ENCODE measurements at places on chromosomes 16 and 17.

GRCh38 chr17:32903774-32904673 lies 23.9 kb upstream of the TMEM98 start:
- DNase-seq: no peak

DNA sequence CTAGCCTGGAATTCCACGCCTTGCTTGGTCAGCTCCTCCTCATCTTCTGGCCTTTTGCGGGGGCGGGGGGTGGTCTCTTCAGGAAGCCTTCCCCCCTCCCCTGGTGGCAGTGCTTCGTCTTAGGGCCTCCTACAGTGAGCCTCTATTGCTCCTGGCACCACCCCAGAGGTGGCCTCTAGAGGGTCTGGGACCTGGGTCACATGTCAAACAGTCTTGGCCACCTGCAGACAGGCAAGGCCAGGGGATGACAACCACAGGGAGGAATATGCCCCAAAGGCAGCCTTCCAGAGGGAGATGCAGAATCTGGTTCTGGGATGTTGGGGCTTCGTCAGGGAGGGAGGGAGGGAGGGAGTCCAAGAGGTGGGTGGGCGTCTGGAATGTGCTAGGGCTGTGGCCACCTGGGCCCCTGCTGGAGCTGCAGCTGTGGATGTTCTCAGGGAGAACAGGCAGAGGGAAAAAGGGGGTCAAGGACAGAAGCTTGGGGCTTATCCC lies 50.6 kb downstream of the SMPD3 start:
- DNase-seq: no peak

DNA sequence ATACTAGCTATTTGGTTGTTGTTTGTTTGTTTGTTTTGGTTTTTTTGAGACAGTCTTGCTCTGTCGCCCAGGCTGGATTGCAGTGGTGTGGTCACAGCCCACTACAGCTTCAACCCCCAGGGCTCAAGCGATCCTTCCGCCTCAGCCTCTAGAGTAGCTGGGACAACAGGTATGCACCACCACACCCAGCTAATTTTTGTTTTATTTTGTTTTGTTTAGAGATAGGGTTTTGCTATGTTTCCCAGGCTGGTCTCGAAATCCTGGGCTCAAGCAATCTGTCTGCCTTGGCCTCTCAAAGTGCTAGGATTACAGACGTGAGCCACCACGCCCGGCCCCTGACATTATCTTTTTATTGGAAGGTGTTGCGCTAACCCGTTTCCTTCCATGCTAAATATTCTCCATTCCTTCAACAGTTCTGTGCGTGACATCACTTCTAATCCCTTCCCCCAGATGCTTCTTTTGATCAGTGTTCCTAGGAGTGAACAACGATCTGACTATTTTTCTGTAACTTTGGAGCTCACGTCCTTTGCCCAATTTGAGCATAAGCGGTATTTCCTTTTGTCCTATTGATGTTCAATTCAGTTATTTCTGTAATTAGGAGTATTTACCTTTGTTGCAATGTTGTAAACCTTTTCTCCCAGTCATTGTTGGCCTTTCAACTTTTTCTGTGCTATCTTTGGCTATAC lies 30.2 kb upstream of the EMP2 start:
- no peak for DNase-seq

- DNase-seq: no peak
Observed at GRCh38 chr17:8856869-8857575, 10.5 kb downstream of the PIK3R6 start.

- DNase-seq: no peak
Observed at GRCh38 chr16:11367483-11367906, 22.2 kb downstream of the RMI2 start.

- no peak for DNase-seq
Observed at GRCh38 chr17:27518545-27519521, 62.6 kb downstream of the KSR1 start.

Data from Ammon's horn (tissue), 1 donor.